ENCODE measurements at places on chromosomes 5 and 9. TPM values are rescaled to one million over a fixed set of nuclear protein-coding genes. Genes with fewer than 3 reads are reported as not detected.

DNA sequence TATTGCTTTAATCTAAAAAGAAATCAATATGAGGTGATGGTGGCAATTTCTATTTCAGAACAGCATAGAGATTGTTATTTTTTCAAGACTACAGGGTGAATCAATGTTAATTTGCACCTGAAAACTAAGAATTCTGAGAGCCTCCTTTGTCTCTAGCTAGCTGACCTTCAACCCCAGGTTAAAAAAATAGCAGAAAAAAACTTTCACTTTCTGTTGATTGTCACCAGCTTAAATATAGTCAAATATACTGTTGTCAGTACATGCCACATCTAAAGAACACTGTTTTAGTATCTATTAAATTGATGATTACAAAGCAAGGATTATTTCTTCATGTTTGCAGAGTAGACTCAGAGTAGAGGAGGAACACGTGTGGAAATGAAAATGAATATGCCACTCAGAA is 1371.4 kb downstream of the MAT2B start:
- DNase-seq = no peak

Gene FBLL1
- 3.3 TPM for total RNA-seq

- peak; percentile 51 for DNase-seq
Observed at GRCh38 chr9:120946259-120946658, 19.7 kb upstream of the TRAF1 start.

DNA sequence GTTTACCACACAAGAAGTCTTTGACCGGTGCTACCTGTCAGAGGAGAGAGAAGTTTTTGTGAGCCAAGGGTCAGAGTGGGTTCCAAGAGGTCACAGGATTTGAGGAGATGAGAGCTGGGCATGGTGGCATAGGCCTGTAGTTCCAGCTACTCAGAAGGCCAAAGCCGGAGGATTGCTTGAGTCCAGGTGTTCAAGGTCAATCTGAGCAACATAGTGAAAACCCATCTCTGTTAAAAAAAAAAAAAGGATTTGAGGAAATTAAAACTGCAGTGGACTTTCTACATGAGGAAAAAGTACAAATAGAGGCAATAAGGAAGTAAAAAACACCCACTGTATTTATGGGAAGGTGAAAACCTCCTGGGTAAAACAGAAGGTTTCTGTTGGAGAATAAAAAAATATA is 63.8 kb downstream of the PHAX start:
- DNase-seq = no peak

- DNase-seq = no peak
Observed at GRCh38 chr5:13250464-13251291, 693.8 kb downstream of the DNAH5 start.

DNA sequence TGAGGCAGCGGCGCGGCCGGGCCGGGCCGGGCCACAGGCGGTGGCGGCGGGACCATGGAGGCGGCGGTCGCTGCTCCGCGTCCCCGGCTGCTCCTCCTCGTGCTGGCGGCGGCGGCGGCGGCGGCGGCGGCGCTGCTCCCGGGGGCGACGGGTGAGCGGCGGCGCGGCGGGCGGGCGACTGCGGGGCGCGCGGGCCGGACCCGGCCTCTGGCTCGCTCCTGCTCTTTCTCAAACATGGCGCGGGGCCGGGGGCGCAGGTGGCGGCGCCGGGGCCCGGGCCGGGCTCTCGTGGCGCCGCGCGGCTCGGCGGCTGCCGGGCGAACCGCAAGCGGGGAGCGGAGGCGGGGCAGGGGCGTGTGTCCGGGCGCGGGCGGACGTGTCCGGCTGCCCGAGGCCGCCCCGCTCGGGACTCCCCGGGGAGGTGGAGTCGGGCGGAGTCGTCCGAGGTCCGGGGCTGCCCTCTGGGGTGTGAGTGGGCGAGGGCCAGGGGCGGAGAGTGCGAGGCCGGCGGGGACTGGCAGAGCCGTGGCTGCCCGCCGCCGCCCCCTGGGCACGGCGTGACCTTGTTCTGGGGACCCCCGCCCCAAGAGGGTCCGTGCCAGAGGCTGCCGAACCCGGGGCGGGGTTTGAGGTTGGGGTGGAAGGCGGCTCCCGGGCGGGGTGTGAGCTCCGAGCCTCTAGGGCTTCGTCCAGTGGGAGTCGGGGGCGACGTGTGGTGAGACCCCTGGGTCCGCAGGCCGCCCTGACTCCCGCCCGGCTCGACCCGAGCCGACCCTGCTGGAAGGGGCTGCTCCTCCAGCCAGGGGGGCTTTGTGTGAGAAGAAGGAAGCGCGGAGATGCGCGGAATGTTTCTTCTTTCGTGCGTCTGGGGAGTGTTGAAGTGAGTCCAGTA is 485 bp downstream of the TGFBR1 start:
- peak; percentile 81 for DNase-seq

DNA sequence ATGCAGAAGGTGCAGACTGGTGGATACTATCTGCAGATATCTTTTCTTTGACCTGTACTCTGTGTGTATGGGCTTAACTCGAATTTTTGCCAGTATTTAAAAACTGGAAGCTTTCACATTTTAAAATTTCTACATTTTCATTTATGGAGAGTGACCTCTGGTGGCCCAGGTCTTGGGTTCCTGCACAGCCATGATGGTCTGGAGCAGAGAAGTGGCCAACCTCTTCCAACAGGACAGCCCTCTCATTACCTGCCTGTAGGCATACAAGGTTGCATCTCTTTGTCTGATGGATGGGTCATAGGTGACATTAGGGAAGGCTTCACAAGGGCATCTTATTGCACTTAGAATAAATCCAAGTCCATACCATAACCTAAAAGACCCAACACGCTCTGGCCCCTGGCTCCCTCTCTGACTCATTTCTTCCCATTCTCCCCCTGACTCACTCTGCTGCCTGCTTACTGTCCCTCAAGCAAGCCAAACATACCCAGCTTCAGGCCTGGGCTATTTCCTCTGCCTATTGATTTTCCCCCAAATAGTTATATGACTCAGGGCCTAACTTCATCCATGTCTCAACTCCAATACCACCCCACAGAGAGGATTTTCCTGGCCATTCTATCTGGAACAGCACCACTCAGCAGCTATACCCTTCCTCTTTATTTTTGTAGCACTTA is 113.3 kb upstream of the SLC1A3 start:
- DNase-seq = peak; percentile 78

DNA sequence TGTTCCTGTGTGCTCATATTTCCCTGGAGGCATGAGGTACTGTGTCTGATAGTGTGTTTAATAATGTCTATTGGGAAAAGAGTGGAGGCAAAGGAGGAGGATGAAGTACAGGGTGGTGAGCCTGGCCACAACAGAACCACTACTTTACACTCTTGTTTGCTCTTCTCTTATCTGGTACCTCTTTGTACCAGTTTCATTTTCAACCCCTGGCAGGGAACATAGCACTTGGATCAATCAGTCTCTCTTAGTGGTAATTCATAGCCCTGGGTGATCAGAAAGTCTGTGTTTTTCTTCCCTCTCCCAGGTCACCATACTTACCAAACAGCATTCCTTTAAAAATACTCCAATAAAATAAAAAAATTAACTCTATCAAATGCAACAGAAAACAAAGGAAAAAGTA is 105.4 kb downstream of the DMRT2 start:
- no peak for DNase-seq

GRCh38 chr9:129493706-129494047 is 127.2 kb downstream of the C9orf50 start:
- DNase-seq = no peak

DNA sequence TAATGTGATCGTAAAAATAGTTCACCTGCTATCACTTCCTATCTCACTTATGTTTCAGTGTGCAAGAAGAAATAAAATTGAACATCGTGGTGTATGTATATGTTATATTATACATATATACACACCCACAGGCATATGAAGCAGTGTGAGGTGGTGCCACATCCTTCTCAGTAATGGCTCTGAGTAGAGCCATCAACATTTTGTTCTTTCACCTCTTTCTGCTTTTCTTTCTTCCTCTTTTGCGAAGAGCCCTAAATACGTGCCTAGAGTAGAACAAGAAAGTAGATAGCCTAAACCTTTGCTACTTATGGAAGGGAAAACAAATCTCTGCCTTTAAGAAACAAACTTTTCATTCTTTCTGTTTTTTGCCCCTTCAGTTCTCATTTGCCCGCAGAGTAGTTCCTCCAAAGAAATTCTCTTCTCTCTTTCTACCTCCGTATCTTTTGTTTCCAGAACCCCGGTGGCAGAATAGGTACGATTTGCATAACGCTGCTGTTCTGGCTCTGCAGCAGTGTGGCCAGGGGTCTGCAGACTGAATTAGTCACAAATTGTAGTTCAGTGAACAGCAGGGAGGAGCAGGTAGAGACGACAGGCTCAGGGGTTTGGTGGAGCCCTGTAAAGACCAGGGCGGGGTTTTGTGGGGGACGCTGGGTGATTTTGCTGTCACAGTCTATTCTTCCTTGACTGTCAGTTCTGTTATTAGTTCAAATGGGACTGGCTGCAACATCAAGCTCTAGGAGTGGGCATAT is 40.5 kb upstream of the PJA2 start:
- DNase-seq = no peak

DNA sequence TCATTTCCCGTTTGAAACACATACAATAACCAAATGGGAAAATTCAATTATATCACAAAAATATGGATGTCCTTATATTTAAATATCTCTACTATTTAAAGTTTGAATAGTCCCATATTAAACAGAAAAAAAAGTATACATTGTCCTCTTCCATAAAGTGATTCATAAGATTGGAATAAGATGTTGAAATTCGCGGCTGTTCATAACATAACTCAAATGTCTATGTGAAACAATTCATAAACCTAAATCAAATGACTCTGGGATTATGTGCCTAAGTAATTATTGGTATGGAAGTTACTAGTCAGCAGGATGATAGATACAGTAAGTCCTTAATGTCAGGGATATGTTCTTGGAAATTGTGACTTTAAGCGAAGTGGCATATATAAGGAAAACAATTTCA is 3.9 kb upstream of the EFNA5 start:
- no peak for DNase-seq

Gene ANKRD18A
- 4.0 TPM for total RNA-seq

DNA sequence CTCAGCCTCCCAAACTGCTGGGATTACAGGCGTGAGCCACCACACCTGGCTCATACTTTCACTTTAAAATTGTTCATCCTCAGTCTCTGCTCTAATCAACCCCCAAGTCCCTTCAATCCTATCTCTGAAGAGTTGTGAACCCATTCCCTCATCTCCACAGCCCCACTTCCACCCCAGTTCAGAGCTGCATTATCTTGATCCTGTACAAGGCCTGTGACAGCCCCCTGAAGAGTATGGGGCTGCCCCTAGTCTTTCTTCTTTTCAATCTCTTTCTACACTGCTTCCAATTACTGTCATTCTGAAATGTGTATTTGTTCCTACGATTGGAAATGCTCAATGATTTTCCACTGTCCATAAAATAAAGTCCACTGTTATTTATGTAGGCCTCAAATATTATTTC is 588.3 kb downstream of the RAB3C start:
- DNase-seq = no peak

Gene C9
- total RNA-seq = 0.07 TPM

Gene ADAMTSL1
- total RNA-seq = 12.6 TPM

DNA sequence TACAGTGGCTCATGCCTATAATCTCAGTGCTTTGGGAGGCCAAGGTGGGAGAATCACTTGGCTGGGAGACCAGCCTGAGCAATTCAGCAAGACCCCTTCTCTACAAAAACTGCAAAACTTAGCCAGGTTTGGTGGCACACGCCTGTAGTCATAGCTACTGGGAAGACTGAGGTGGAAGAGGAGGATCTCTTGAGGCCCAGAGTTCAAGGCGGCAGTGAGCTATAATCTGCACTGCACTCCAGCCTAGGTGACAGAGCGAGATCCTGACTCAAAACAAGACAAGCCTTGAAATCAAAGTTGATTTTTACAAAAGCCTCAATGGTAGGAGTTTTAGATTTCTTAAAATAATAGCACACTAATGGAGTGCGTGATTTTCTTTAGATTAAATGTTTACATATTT is 14.6 kb downstream of the UBE2D2 start:
- DNase-seq = no peak

DNA sequence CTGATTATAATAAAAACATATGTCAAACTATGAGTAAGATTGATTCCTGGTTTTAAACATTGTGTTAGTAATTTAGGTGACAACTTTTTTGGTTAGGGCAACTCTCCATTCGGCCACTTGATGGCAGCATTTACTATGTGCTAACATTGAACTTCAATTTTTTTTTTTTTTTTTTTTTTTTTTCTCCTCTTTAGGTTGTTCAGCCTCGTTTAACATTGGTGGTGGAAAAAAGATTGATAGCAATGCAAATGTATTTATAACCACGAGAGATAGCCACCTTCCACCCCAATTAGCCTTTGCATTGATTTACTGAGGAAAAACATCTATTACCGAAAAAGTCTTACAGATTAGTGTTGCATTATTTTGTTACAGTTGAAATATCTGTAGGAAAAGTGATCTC is 159.1 kb downstream of the CSNK1G3 start:
- no peak for DNase-seq

DNA sequence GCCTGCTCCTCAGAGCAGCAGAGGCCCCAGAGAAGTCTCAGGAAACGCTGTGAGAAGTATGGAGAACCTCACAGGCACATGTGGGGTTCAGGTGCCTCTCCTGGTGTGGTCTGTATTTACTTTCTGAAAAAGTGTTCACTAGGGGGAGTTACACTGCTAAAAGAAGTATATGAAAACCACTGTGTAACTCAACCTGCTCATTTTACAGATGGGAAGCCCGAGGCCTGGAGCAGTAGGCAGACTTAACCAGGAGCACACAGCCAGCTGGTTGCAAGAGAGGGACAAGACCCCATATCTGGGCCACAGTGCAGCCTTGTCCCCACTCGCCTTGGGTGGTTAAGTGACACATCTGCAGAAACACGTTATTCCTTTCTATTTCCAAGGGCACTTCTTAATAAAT is 112.8 kb upstream of the SAP30L start:
- no peak for DNase-seq

Gene PCDHB6
- 0.70 TPM for total RNA-seq

DNA sequence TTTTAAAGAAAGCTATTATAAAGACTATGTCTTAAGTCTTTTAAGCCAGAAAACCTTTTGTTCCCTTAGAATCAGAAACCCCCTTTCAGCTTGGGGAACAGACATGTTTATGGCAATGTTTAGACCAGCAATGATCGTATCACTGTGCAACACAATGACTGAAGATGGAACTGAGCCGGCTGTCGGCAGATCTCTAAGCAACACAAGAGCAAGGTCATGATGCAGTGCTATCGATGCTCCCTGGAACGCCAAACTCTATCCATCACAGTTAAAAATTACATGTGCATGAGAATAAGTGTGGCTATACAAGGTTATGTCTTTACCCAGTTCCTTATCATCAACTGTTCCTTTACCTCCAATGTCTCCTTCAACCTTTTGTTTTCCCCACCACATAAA is 1.8 kb upstream of the RNF44 start:
- no peak for DNase-seq

Gene HTR4
- not detected for total RNA-seq

- DNase-seq = no peak
Observed at GRCh38 chr9:8030095-8030494, 230.5 kb upstream of the DMAC1 start.

GRCh38 chr9:138095813-138096518 is 218.4 kb downstream of the CACNA1B start:
- DNase-seq = no peak

GRCh38 chr9:76403352-76403751 is 9.1 kb upstream of the RFK start:
- DNase-seq = peak; percentile 77

GRCh38 chr5:2135833-2136232 is 253.1 kb upstream of the IRX4 start:
- DNase-seq = no peak

All from astrocyte (in vitro differentiated cells and primary cell).